ENCODE measurements at places on chromosomes 13 and 19.

DNA sequence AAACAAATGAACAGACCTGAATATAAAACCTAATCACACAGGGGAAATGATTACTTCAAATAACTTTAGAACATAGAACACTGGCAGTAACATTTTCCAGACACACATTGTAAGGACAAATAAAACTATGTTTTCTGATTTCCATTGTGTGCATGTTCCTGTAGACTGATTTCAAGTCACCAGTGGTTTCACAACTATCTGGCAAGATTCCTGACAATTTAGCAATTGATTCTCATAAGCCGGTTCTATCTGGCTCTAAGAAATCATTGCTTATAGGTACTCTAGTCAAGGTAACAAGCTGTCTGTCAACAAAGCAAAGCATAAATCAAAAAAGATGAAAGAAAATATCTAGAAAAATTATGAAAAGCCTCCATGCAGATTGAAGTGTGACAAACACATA lies 19.6 kb upstream of the PCCA start:
- no peak for DNase-seq

- no peak for DNase-seq
Measured at GRCh38 chr19:44050740-44051649, 841 bp upstream of the ZNF223 start.

DNA sequence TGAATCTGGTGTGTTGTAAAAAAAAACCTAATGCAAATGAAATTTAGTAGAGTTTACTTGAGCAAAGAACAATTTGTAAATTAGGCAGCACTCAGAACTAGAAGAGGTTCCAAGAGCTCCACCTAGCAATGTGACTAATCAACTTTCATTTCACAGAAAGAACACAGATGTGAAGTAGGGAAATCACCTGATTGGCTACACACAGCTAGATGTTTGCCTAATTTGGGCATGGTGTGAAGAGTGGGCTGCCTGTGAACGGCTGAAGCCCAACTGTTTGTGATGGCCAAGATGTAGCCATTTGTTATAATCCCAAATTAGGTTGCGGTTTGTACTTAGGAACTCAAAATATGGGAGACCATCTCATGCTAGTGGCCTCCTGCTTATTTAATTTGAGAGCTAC lies 724.4 kb upstream of the SLITRK5 start:
- DNase-seq, result no peak

- no peak for DNase-seq
Measured at GRCh38 chr13:65719831-65720230, 1510.3 kb downstream of the PCDH9 start.

DNA sequence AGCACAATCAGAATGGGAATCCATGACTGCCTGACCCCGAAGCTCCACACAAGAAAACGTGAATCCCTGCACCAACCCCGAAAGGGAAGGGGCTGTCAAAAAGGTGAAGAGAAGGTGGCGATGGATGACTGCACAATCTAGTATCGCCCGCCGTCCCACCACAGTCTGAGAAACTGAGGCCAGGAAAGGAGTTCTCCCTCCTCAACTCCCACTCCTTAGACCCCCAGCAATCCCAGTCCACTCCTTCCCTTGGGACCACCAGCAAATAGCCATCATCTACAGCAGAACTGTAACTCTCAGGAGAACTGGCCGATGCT lies 451 bp downstream of the NOSIP start:
- no peak for DNase-seq
